ENCODE measurements at places on chromosomes 2 and 18.
A peak's percentile ranks its signal among the peaks of the same experiment; 100 is the strongest.

DNA sequence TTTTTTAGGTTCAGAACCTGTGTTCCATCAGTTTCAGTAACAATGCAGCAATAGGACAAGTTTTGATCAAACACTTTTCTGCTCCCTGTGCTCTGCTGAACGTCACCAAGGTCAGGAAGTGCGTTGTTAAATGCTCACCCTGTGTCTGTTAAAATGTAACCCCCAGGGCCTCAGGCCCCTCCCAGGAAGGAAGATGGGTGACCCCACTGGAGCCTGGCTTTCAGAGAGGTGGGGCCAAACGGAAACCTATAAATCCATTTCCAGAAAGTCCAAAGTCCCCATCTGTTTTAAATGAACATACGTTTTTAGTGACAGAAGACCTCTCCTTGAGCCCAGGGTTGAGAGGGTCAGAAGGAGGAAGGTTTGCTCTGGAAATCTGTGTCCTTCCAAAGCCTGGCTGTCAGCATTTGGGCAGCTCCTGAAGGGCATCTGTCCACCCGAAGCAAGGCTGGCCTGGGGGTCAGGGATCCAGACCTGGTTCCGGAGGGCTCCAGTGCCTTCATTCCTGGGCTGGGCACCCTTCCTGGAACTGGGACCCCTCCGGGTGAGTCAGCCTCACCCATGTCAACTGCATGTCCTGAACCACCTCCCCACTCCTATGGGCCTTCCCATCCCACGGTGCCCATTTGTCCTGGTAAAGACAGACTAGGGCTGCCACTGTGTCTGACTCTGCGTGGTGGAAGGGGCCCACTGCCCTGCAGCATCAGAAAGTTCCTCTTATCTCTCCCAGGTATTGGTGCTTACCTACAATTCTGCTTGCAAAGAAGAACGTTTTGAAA lies 117.4 kb upstream of the COPS8 start:
- no peak for DNase-seq

GRCh38 chr2:230128623-230129342 lies 60.1 kb upstream of the SLC16A14 start:
- peak; percentile 47 for DNase-seq

- no peak for DNase-seq
Observed at GRCh38 chr2:223599640-223600380, 2.4 kb downstream of the SCG2 start.

DNA sequence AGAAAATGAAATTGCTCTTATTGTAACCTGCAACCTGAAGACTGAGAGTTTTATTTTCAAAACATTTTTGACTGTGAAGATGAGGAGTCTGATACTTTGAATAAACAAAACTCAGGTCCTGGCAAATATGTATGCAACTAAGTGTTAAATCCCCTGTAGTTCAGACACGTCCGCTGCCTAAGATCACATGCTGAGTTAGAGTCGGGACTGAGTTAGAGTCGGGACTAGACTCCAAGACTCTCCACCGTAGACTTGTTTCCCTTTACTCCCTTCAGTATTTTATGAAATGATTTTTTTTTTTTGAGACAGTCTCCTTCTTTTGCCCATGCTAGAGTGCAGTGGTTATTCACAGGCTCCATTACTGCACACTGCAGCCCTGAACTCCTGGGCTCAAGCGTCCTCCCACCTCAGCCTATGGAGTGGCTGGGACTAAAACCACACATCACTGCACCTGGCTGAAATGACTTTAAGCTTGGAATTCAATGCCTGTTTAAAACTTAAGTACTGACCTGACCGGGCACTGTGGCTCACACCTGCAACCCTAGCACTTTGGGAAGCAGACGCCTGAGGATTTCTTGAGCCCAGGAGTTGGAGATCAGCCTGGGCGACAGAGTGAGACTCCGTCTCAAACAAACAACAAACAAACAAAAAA lies 28.0 kb upstream of the PMAIP1 start:
- no peak for DNase-seq

GRCh38 chr2:37581433-37581832 lies 90.0 kb downstream of the CDC42EP3 start:
- DNase-seq, result no peak

DNA sequence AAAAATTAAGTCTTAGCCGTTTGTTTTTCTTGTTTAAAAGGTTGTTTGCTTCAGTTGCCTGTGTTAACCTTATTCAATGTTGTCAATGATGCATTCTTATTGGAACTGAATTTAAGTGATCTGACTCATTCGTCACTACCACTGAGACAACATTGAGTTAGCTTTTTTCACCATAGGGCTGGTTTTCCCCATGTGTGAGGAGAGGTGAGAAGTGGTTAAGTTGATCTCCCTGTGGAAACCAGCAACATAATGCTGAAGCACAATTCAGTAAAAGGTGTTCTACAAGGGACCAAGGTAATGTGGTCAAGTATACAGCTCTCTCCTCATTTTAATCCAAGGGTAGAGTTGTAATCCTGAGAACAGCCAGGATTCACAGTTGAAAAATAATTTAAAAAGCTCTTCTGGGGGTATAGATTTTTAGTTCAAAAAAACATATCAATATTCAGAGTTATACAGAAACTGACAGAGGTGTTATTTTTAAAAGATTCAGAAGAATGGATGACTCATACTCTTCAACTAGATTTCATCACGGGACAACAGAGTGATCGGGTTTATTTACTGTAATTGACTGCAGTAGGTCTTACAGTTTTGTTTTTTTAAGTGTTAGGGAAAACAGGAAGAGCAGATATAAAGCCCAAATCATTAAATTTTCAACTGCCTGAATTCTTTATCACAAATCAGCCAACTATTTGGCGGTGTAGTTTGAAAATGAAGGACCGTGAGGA lies 12.6 kb downstream of the NOP58 start:
- DNase-seq, result no peak

- DNase-seq, result peak; percentile 61
Observed at GRCh38 chr2:219001577-219002394, 8.6 kb upstream of the CRYBA2 start.

All from ureter (tissue), 1 donor.